Non-pigmented ciliary epithelial cell (primary cell): ENCODE measurements at places on chromosomes 3 and 15.

GRCh38 chr3:196186651-196187573, 24.3 kb downstream of the ZDHHC19 start:
- no peak for DNase-seq

GRCh38 chr3:180102134-180102533, 65.4 kb upstream of the PEX5L start:
- no peak for DNase-seq

GRCh38 chr3:13501958-13502790, 22.1 kb downstream of the HDAC11 start:
- no peak for DNase-seq

- no peak for DNase-seq
Observed at GRCh38 chr3:138463724-138464490, 29.5 kb downstream of the ESYT3 start.

- DNase-seq = no peak
Observed at GRCh38 chr3:197168606-197169005, 129.8 kb downstream of the DLG1 start.

GRCh38 chr15:90481023-90481422, 48.7 kb upstream of the CRTC3 start:
- DNase-seq = no peak

DNA sequence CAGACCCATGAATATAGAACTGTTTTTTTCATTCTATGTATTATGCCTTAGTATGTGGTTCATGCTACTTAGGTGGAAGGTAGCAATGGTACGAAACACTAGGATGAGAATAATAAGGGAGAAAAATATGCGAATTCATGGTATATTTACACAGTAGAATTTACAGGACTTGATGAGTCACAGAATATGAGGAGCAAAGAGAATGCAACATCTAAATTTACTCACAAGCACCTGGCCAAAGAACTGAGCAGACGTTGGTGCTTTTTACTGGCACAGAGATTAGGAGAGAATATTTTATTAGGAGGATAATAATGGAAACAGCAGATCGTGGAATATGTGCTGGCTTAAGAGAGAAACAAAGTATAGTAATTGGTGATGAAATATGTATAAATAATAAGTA, 785.4 kb upstream of the ROBO1 start:
- no peak for DNase-seq

GRCh38 chr15:46892621-46893160, 824.6 kb upstream of the SEMA6D start:
- DNase-seq = no peak

GRCh38 chr15:71313806-71314205, 198.5 kb downstream of the THSD4 start:
- peak; percentile 56 for DNase-seq

GRCh38 chr3:175349168-175349567, 490.0 kb downstream of the NAALADL2 start:
- no peak for DNase-seq
